ENCODE measurements at places on chromosomes 12 and 14.

- DNase-seq, result no peak
Observed at GRCh38 chr14:73170686-73171085, 34.4 kb downstream of the PSEN1 start.

GRCh38 chr12:7142056-7142644 is 12.0 kb downstream of the CLSTN3 start:
- peak; percentile 65 for DNase-seq

DNA sequence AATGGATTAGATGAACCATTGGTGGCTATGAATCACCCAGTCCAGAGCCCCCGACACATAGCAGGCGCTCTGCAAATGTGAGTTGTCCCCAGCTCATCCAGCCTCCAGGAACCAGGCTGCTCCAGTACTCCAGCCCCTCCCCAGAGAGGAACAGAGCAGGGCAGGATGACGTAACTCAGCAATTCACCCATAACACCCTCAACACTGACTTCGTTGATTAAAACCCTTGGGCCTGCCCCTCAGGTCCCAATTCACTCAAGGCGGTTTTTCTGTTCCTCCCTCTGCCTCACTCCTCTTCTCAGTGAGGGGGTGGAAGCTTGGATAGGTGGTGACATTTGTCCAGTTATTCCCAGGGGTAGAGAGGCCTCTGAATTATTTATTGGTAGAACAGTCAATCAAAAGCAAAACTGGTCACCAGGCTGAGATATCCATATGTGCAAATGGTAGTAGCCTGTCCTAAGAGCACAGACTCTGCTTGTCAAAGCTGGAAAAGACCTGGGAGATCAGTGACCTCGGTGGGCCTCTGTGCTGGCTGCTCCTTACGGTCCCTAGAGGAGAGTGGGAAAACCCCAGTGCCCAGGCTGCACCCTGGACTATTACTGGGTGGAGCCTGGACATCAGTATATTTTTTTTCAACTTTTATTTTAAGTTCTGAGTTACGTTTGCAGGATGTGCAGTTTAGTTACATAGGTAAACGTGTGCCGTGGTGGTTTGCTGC is 97.0 kb downstream of the CMKLR1 start:
- DNase-seq, result no peak

- DNase-seq, result peak; percentile 47
Observed at GRCh38 chr12:117096501-117097042, 2.6 kb downstream of the TESC start.

DNA sequence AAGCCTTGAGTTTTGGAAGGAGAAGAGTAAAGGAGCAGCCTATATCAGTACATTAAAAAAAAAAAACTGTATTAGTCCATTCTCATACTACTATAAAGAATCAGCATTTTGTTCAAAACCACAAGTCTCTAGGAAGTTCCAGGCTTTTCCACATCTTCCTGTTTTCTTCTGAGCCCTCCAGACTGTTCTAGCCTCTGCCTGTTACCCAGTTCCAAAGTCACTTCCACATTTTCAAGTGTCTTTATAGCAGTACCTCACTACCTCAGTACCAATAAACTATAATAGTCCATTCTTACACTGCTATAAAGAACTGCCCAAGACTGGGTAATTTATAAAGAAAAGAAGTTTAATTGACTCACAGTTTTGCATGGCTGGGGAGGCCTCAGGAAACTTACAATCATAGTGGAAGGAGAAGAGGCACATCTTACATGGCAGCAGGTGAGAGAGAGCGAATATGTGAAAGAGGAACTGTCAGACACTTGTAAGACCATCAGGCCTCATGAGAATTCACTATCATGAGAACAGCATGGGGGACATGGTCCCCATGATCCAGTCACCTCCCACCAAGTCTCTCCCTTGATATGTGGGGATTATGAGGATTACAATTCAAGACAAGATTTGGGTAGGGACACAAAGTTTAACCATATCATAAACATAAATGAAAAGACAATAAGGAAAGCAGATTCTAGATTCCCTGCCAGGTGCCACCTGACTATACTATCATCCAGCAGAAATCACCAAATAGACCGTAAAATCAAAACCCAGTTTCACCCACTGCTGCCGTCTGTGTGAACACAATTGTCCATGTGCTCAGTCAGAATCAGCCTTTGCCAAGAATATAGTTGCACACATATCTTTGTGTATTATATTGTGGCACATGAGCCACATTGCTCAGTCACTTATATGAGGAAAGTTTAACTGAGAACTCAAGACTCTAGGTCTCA is 27.8 kb downstream of the TOGARAM1 start:
- DNase-seq, result no peak

- peak; percentile 31 for DNase-seq
Observed at GRCh38 chr12:48118284-48118871, 786 bp upstream of the PFKM start.

DNA sequence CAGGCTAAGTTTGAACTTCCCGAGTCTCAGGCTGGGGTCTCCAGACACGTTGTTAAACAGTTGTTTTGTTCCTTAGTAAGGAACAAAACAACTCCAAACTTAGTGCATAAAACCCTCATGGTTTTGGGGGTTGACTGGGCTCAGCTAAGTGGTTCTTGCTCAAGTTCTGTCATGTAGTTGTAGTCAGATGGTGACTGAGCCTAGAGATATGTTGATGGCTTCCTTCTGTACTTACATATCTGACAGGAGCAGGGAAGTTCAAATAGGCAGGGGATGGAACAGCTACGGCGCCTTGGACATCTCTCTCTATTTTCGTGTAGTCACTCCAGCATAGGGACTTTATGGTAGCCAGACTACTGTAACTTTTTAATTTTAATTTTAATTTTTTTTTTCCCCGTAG is 45.7 kb downstream of the SPATS2 start:
- DNase-seq, result no peak

DNA sequence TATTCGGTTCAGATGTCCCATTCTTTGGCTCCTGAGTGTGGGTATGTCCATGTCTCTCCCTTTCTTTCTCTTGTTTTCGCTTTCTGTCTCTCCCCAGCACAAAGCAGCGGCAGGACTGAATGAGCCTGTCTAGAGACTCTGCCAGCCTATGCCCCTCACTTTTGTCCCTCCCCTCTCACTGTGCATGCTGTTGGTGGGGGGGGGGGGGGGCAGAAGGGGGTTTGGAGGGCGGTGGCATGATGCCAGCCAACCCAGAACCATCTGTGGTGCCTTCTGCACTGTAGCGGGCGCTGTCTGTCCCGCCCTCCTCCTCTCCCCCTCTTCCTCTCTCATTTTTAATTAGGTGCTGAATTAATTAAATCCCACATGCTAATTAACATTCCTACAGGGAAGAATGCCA is 17.7 kb downstream of the NGDN start:
- DNase-seq, result no peak

- no peak for DNase-seq
Observed at GRCh38 chr14:99242816-99243721, 28.9 kb downstream of the BCL11B start.

DNA sequence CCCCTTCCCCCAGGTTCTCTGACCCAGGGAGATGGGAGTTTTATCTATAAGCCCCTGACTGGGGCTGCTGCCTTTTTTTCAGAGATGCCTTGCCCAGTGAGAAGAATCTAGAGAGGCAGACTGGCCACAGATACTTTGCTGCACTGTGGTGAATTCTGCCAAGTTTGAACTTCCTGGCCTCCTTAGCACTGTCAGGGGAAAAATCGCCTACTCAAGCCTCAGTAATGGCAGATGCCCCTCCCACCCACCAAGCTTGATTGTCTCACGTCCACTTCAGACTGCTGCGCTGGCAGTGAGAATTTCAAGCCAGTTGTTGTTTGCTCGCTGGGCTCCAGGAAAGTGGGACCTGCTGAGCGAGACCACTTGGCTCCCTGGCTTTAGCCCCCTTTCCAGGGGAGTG is 31.7 kb downstream of the KLRK1 start:
- DNase-seq, result no peak

DNA sequence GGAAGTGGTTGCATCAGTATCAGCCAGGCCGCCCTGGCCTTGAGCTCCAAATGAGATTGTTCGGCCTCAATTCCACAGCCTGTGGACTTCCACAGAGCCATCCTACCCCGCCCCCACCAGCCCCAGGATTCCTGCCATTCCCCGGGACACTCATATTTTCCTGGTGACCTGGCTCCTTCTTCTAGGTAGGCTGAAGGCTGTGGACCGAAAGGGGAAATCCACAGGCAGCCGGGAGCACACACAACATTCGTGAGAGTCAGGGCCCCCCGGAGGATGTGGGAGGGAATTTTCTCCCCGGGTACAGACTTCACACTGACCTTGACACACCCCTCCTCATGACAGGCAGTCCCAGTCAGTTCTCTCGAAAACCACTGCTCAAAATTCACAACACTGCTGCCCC is 39.9 kb downstream of the RIN3 start:
- DNase-seq, result no peak

All from hematopoietic multipotent progenitor cell treated with erythropoietin and hydrocortisone succinate and interleukin-3 and kit ligand, for 15 days (in vitro differentiated cells).